SK-N-MC (cell line): ENCODE measurements at places on chromosomes 6 and 20.

GRCh38 chr6:2140438-2141128, 104.8 kb downstream of the GMDS start:
- no peak for DNase-seq

DNA sequence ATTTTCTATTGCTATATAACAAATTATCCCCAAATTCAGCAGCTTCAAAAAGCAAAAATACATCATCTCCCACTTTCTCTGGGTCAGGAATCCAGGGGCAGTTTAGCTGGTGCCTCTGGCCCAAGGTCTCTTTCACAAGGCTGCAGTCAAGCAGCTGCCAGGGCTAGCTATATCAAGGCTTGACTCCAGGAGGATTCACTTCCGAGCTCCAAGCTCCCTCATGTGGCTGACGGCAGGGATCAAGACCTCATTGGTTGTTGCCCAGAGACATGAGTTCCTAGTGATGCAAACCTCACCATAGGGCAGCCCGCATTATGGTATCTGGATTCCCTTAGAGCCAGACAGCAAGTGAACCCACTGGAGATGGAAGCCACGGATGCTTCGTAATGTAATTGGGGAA, 1.3 kb upstream of the VNN1 start:
- DNase-seq, result no peak

DNA sequence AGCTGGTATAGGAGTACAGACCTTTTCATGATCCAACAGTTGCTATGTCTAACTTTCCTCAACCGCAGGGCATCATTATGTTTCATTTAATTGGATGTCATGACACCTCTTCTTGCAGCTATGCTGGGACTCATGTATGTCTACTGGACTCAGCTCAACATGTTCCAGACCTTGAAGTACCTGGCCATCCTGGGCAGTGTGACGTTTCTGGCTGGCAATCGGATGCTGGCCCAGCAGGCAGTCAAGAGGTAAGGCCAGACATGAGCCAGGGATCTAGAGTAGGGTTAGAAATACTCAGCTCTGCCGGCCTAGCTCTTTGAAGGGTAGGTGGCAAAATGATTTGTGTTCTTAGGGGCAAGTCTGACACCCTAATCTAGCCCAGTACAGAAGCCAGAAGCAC, 25.2 kb downstream of the GHRH start:
- DNase-seq, result no peak

GRCh38 chr6:40302856-40303454, 284.2 kb downstream of the LRFN2 start:
- DNase-seq, result no peak

DNA sequence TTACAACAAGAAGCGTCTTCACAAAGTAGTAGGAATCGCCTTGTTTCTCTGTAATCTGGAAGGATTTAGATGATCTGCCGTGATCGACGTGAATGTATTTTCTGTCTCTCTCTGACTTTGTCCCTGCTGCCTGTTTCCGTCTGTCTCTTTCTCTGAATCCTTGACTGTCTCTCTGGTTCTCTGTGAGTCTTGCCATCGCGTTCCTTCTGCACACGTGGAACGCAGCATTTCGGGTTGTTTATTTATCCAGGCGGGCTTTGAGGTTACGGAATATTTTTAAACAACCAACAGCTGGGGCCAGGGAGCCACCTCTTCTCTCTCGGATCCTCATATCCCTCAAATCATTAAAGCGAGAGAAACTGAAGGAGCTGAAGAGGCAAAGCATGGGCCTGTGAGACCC, 215.9 kb downstream of the ZDHHC14 start:
- no peak for DNase-seq

DNA sequence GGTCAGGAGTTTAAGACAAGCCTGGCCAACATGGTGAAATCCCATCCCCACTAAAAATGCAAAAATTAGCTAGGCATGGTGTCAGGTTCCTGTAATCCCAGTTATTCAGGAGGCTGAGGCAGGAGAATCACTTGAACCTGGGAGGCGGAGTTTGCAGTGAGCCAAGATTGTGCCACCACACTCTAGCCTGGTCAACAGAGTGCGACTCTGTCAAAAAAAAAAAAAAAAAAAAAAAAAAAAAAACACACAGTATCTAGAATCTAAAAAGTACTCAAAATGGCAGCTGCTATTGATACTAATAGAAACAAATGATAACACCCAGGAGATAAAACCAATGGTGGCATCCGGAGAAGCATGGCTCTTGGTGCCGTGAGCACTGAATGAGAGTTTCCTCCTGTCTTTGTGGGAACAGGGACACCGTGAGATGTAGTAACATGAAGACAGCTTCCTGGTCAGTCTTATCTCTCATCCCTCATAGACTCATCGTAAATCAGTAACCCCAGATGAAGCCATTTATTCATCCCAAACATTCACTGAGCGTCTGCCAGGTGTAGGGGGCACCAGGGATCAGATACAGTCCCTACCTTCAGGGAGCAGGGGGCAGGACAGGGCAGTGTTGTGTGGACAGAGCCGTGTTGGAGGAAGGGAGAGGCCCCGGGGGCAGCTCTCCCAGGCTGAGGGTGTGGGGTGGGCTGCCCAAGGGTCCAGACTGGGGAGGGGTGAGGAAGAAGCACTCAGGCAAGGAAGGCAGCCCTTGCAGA, 66.1 kb downstream of the SYNJ2 start:
- no peak for DNase-seq

DNA sequence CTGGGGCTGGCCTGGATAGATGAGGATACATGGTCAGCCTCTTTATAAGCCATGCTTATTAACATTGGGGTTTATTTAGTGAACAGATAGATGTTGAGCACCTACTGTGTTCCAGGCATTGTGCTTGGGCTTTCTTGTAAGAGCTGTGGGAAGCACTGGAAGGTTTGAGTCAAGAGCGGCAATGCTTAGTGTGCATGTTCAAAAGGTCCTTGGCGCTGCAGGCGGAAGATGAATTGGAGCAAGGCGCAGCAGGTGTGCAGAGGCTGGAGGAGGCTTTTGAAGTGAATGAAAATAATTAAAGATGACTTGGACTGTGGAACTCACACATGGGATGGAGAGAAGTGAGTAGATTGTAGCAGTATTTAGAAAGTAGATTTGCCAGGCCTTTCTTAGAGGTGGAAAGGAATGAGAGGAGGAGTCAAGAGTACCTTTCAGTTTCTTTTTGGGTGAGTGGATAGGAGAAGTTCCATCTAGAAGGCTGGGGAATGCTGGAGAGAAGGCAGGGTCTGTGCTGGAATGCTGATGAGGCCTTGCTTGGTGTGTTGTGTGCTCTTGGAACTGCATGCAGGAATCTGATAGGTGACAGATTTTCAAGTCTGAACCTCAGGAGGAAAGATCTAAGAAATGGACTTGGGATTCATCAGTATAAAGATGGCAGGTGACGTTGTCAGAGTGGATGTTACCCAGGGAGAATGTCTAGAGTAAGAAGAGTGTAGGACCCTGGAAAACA, 26.4 kb downstream of the SNX9 start:
- no peak for DNase-seq

GRCh38 chr6:137218473-137218916, 690 bp downstream of the IFNGR1 start:
- no peak for DNase-seq

GRCh38 chr6:20688710-20689500, 154.6 kb downstream of the CDKAL1 start:
- DNase-seq, result no peak

- no peak for DNase-seq
Observed at GRCh38 chr20:13678944-13679343, 40.2 kb upstream of the TASP1 start.

GRCh38 chr6:83307849-83308248, 114.7 kb downstream of the RWDD2A start:
- DNase-seq, result no peak

DNA sequence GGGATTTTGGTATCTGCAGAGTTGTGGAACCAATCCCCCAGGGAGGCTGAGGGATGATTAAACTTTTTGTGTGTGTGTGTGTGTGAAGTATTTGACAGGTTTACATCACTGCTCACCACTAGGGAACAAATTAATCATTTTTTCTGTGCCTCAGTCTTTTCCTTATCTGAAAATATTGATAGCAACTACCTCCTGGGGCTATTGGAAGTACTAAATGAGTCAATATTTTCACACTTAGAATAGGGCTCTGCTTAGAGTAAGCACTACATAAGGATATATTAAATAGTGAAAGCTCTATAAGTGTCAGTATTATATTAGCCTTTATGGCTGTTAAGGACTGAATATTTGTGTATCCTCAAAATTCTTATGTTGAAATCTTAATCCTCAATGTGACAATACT, 155.2 kb upstream of the UST start:
- no peak for DNase-seq

- no peak for DNase-seq
Observed at GRCh38 chr6:21678990-21679389, 85.4 kb downstream of the SOX4 start.

- DNase-seq, result no peak
Observed at GRCh38 chr6:14787677-14788076, 458.2 kb upstream of the JARID2 start.

DNA sequence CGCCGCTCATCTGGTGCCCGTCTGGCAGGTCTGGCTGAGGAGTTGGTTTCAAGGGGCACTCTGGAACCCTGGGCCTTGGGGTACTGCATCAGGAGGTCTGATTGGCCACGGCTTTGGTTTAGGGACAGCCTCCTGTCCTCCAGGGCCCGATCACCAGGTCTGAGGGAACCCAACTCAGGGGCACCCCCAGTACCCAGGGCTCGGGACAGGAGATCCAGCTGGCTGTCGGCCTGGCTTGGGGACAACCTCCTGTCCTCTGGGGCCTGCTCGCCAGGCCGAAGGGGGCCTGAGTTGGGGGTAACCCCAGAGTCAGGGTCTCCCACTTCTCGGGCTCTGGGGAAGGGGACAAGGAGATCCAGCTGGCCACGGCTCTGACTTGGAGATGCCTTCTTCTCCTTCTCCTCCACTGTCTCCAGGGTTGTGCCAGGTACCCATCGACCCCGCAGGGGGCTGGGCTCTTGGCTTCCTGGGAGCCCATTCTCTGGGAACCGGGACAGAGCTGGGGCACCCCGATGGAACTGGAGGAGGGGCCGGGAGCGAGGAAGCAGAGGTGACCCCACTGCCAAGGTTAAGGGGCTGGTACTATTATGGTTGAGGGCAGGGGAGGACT, 2.4 kb upstream of the EIF6 start:
- DNase-seq, result no peak

DNA sequence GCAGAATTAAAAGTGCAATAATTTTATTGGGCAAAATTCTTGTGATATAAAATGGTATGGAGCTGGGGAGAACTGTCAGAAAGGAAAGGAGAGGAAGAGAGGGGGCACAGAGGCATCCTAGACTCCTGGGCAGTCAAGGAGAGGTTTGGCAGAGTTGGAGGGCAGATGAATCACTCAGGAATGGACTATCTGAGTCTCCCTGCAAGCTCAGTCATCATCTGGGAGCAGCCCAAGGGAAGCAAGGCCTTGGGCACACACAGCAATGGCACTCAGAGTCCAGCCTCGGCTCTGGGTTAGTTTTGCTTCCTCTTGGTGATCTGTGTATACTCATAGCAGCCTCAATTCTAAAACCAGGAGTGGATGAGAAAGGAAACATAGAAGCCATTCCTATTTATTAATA, 67.2 kb downstream of the SLC22A1 start:
- DNase-seq, result no peak

DNA sequence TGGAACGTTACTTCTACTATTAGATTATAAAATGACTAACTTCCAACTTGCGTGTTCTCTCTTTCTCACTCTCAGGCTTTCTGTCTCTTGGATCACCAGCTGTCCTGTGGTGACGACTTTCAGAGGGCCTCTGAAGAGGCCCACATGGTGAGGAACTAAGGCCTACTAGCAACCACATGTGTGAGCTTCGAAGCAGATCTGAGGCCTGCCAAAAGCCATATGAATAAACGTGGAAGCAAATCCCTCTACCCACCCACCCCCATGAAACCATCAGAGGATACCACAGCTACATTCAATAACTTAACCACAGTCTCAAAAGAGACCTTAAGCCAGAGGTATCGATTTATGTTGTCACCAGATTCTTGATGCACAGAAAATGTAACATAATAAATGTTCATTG, 13.5 kb upstream of the BMP5 start:
- no peak for DNase-seq

- no peak for DNase-seq
Observed at GRCh38 chr6:108627692-108628550, 67.2 kb downstream of the FOXO3 start.

GRCh38 chr6:18609715-18610114, 222.6 kb downstream of the RNF144B start:
- DNase-seq, result no peak

GRCh38 chr20:45670139-45670538, at the start of gene WFDC11:
Gene WFDC11 (minus strand): TSS chr20:45670239. CDS start chr20:45650600, 19,639 bp downstream.
- DNase-seq, result no peak

GRCh38 chr20:53003420-53004154, 31.4 kb downstream of the TSHZ2 start:
- DNase-seq, result no peak

DNA sequence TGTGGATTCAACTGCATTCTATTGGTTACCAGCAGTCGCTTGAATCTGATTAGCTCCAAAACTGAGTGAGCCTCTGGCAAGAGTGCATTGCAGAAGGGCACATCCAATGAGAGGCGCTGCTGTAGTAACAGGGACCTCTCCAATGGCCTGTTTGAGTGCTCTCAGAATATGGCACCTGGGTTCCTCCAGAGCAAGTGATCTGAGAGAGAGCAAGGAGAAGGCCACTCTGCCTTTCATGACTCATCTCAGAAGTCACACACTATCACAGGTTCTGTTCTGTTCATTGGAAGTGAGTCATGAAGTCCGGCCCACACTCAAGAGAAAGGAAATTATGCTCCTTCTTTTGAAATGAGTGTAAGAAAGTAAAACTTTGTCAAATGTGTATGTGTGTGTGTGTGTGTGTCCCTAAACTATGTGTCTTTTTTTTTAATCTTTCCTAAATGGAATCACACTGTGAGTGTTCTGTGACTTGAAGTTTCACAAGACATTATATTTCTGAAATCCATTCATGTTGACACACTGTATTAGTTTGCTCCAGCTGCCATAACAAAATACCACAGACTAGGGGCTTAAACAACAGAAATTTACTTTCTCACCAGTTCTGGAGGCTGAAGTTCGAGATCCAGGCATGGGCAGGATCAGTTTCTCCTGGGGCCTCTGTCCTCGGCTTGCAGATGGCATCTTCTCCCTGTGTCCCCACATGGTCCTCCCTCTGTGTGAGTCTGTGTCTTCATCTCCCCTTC, 138.3 kb upstream of the CDYL start:
- no peak for DNase-seq

DNA sequence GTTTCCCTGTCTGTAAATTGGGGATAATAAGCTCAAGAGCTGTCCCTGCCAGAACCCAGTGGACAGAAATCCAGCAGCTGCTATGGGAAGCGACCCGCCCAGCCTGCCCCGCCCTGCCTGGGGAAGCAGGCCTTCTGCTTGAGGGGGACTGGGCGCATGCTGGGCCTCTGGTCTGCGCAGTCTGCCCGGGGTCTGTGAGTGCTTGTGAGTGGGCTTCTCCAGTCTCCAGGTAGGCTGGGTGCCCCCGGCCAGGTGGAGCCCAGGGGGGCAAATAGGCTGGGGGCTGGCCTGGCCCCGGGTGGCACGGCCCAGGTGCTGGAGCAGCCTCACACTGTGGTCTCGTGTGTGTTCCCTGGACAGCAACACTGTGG, 648 bp upstream of the RBBP8NL start:
- no peak for DNase-seq

- no peak for DNase-seq
Observed at GRCh38 chr6:99607416-99608036, 893 bp downstream of the PRDM13 start.
